ENCODE measurements at places on chromosomes 3 and 15. TPM values are rescaled to one million over a fixed set of nuclear protein-coding genes. Genes with fewer than 3 reads are reported as not detected.

DNA sequence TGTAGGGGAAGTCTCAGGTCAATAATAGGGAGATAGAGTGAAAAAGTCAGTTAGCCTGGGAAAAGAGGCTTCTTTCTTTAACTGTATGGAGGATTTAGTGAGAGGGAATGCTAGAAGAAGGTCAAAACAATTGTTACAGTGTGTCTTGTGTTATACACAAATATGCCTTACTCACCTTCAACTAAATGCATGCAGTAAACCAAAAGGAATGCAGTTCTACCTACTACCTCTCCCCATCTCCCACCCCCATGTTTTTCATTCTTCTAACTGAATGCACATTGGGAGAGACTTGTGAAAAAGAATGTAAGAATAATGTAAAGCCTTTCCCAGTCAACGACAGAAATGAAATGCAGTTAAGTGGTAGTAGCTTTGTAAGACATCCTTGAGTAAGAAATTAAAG, 33.8 kb downstream of the CCDC66 start:
- DNase-seq = no peak

DNA sequence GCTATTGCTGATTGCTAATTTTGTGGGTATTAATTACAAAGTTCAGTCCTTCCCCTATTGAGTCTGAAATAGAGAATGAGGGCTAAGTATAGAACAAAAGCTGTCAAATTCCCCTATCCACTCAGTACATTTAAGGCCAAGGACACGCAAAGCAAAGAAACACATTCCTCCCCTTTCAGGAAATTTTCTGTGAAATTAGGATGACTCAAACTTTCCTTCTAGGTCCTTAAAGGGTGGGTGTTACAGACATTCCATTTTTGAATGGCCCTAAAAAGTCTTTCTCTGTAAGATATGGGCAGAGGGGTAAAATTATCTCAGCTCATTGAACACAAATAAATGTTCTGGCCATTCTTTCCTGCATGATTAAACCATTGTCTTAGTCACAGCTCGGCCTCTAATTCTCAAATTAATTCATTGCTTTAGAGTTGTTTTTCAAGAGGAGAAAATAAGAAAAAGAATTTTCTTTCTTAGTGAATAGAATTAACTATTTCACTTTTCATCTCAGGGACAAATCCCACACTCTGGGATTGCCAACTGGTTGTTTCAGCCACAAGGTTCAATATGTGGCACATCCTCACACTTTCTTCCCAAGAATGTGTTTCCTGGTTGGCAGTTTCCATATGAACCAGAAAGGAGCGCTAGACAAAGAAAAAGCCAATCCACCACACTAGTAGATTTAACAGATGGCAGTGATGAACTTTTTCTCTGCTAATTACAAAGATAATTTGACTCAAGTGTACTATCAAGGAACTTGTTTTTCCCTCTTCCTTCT, 424.1 kb downstream of the ZNF385D start:
- DNase-seq = no peak

ADAM10 gene
- total RNA-seq = 21.0 TPM

DNA sequence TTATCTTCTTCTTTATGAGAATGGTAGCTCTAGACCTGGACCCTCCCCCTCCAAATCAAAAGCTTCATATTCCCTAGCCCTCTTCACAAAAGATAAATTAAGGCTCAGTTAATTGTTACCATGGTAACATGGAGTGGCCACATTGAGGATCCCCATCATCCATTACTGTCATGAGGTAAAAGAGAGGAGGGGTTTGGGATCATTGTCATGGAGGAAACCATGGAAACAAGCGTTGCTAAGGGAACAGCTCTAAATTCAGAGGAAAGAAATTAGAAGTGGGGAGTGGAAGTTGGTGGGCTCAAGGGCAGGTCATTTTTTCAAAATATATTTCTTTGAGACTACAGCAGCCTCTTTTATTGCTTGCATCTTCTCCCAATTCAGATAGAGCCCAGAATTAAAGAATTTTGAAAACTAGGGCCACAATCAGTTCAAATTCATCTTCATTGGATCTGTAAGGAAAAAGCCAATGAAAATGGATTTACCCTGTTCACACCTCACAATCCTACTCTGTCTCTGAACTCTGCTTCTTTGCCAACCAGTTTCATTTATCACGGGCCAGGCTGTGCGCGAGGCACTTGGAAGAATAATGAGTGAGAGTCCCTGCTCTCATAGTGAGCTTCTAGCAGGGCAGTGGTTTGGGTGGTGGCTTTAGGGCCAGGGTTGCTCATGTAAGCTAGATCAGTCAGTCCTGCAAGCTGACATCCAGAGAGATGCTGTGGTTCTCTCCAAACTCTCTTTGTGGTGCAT, 11.6 kb upstream of the AEN start:
- no peak for DNase-seq

VGLL4 gene
- 52.7 TPM for total RNA-seq

MST1R gene
- total RNA-seq = 267 TPM

PP2D1 gene
- total RNA-seq = not detected

DNA sequence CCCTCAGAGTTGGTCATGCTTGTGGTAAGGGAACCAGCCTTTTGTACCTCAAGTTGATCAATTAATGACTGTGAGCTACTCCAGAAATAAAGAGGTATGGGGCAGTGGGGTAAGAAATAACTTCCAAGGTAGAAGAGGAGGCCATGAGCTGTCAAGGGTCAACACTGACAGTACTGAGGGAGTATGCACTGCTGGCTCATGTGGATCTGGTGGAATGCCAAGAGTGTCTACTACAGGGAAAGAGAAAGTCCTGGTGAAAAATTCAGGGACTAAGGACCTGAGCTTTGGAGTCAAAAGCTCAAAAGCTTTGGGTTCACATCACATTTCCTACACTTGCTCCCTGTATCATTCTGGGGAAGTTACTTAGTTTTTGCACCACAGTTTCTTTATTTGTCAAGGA, 154.9 kb downstream of the SEMA6D start:
- no peak for DNase-seq

ESYT3 gene
- 2.8 TPM for total RNA-seq

GABRR3 gene
- total RNA-seq = not detected

- no peak for DNase-seq
Measured at GRCh38 chr15:51198701-51199232, 104.1 kb upstream of the TNFAIP8L3 start.

GRCh38 chr3:120683671-120684301, 1.7 kb upstream of the HGD start:
- no peak for DNase-seq

GRCh38 chr3:171842864-171843518, at the start of gene TMEM212:
TSS of gene TMEM212 (plus strand) at chr3:171843349. CDS start at chr3:171843384, 35 bp downstream.
- peak; percentile 40 for DNase-seq

DNA sequence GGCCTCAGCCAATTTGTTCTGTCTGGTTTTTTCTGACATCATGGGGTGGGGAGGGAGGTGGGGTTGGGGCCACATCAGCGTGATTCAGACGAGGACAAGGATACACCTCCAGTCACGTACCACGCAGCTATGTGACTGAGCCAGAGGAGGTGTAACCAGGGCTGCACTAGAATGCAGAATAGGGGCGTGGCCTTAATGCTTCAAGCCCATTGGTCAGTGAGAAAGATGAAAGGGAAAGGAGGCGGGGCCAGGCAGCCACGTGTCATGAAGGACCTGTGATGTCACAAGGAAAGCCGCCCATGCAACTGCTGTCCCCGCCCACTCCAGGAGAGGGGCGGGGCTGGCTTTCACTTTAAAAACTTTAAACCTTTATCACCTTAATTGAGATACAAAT, at the start of gene GOLGA6L2:
GOLGA6L2 (minus strand) TSS at position 137 of the 394 bp plus-strand sequence; CDS start at position 75, 62 bp downstream.
- DNase-seq = no peak

- DNase-seq = no peak
Measured at GRCh38 chr3:159757341-159758060, 231.1 kb upstream of the IL12A start.

DNA sequence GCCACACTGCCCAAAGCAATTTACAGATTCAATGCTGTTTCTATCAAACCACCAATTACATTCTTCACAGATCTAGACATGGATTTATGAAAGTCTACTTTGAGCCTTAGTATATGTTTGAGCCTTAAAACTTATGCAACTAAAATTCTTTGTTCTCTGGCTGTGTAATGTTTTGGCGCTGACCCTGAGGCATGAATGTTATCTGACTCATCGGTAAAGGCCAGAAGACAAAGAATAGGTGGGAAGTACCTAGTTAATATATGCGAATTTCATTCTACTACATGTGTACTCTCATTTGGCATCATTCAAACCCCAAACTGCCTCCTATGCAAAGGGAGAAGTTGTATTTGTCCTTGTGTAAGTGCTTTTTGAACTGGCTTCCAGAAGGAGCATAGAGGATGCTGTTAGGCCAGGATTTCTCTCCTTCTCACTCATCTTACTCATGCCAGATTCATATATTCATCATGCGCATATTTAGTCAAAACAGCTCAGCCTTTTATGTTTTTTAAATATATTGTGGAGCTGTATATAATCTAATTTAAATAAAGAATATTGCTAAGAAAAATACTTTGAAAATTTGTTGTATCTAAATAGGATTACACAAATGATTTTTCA, 204.2 kb downstream of the NFKBIZ start:
- DNase-seq = no peak
